Fibroblast of skin of right biceps (primary cell): ENCODE measurements at places on chromosomes 11 and 22.
A peak's percentile ranks its signal among the peaks of the same experiment; 100 is the strongest.

- no peak for DNase-seq
Measured at GRCh38 chr11:130050257-130050656, 19.4 kb upstream of the APLP2 start.

DNA sequence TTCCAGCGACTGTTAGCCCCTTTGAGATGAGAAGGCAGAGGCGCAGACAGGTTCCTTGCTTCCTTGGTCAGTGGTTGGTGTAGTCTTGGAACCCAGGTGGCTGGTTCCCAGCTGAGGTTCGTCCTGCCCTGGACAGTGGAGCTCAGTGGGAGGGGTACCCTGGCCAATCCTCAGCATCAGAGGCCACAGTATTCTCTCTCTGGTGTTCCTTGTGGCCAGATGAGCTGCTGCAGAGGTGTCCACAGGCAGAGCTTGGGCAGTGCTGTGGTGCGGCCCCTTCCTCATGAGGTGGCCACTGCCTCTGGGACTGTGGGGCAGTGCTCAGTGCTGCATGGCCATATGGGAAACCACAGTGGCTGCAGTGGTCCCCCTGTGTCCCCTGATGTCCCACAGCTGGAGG is 61.8 kb downstream of the CTTN start:
- DNase-seq = no peak

GRCh38 chr11:129291546-129291945 is 84.1 kb upstream of the BARX2 start:
- DNase-seq = no peak

GRCh38 chr11:61589961-61590360 is 9.1 kb upstream of the SYT7 start:
- DNase-seq = no peak

DNA sequence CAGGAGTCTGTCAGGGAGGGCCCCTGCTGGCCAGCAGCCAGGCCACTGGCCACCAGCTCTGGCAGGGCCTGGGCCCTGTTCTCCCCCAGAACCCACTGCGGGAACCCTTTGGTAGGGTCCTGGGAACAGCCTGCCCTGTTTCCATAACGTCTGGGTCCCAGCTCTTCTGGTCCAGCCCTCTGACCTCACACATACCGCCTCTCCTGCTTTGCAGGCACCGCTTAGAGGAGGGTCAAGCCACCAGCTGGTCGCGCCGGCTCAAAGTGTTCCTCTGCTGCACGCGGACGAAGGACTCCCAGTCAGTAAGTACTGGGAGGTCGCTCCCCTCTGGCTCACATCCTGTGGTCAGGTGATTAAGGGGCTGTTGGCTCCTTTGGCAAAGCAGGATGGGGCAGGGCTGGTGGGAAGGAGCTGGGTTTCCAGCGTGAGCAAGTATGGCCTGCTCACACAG is 26.6 kb upstream of the MYRF start:
- DNase-seq = peak; percentile 25

DNA sequence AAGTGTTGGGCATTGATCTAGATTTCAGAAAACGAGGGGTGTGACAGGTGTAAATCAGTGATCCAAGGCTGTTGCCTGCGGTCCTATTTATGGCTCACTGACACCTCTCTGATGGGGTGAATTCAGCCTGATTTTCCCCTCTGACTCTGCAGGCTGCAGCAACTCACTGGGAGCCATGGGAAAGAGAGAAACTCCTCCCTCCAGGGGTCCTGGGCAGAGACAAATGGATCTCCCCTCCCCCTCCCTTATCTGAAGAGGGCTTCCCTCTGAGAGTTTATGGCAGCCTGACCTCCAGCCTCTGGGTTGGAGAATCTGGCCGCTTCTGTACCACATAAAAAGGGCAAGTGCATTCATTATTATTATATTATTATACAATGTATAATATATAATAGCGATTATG is 1.8 kb upstream of the PKNOX2 start:
- no peak for DNase-seq

DNA sequence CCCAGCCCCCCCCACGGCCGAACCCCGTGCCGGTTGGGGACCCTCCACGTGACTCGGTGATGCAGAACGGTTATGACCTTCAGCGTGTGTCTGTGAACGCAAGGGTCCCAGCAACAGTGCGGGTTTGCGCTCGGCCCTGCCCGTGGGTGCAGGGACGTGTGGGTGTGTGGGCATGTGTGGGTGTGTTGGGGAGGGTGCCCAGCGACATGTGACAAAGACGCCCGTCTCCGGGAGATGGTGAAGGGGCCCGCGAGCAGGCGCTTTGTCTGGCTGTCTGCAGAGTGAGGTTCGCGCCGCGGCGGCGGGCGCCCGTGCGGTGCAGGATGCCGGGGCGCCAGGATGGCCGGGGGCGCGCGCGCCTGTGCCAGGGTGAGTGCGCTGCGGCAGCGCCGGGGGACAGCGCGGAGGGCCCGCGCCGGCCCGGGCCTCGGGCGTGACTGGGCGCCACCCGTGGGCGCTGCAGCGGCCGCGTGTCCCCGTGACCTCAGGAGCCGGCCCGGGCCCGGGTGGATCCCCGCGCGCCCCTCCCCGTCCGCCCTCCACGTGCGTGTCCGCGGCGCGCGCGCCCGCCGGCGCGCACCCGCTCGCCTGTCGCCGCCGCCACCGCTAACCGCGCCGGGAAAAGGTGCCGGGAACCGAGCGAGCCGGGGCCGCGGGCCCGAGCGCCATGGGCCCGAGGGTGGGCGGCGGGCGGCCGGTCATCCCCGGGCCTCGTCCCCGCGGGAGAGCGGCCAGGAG is at the start of gene LRFN4:
TSS of gene LRFN4 (plus strand) at position 569 of the 738 bp plus-strand sequence. CDS start 681 bp downstream, outside the sequence.
- no peak for DNase-seq

- peak; percentile 93 for DNase-seq
Measured at GRCh38 chr11:131486100-131486499, 115.7 kb downstream of the NTM start.

DNA sequence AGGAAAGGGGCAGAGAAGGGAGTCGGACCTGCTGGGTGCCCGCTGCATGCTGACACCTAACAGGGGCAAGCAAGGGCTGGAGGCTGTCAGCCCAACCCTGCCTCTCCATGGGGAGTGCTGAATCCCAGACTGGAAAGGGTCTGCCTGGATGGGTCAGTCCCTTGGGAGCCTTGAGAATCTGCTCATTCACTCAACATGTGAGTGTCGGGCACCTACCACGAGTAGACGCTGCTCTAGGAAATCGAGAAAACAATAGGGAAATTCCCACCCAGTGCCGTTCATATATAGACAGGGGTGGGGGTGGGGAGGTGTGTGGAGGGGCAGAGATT is 4.4 kb upstream of the CTSD start:
- no peak for DNase-seq

- no peak for DNase-seq
Measured at GRCh38 chr11:69553416-69554357, 72.2 kb downstream of the LINC01488 start.

GRCh38 chr11:18203723-18204122 is 31.1 kb downstream of the MRGPRX4 start:
- DNase-seq = peak; percentile 7

DNA sequence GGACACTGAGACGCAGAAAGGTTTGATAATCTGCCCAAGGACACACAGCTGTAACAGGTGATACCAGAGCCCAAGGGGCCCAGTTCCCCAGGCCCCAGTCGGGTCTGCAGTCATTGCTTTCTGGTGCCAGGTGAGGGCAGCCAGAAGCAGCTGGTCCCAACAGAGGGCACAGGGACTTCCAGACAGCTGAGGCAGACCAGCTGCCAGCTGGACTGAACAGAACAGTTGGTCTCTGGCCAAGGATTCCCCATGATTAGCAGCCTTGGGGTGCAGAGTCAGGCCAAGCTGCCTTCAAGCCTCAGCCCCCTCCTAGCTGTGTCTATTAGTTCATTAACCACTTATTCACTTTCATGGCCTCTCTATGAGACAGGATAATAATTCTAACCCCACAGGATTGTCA is 105.6 kb downstream of the RRAS2 start:
- DNase-seq = no peak

DNA sequence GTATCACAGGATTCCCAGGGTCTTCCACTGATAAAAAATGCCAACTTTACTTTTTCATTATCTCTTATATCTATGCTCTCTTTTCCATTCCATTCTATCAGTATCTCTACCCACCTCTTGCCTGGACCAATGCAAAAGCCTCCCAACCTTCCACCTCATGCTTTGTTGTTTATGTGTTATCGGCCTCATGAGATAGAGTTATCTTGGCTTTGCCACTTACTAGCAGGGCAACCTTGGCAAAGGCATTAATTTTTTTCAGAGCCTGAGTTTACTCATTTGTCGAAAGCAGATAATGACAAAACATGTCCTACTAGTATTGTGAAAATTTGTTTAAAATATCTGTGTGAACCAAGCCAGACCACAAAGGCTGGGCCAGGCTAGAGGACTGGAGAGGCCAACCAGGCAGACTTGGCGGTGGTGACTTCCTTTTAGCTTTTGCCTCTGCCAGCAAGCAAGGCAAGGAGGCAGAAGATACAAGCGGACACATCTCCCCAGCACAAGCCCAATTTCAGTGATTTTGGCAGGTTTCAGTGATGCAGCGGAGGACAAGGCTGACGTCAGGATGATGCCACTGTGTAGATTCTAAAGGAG is 106.9 kb downstream of the ADAMTS15 start:
- no peak for DNase-seq

GRCh38 chr11:65539744-65540289 is 14.9 kb downstream of the SCYL1 start:
- DNase-seq = no peak

- no peak for DNase-seq
Measured at GRCh38 chr11:9344061-9344680, 29.8 kb upstream of the TMEM41B start.

DNA sequence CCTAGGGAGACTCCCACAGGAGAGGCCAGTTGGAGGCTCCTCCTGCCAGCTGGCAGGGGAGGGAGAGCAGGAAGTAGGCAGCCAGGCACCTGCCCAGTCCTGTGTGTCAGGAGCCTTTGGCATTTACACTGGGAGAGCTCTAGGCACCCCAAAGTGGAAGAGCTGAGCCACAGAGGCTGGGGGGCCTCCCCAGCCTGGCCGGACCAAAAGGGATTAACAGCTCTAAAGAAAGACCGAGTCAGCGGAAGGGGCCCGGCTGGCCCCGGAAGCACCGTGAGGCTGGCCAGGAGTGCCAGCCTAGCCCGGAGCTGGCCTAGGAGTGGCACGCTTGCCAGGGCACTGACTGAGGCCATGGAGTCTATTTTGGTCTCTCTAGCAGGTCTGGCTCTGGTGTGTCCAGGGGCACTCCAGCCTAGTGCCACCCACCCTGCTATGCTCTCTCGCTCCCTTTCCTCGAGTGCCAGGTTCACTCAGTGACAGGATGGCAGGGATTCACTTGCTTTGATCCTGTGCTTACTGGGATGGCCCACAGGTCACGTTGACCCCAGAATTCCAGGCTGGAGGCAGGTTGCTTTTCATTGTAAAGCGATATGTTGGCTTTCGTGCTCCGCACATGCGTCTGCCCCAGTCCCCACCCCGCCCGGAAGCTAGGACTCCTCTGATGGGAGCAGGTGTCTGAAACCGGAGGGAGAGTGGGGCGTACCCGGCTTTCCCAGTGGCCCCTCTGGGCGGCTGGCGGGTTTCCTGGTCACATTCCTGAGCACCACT is 3.3 kb upstream of the KMT5B start:
- no peak for DNase-seq

DNA sequence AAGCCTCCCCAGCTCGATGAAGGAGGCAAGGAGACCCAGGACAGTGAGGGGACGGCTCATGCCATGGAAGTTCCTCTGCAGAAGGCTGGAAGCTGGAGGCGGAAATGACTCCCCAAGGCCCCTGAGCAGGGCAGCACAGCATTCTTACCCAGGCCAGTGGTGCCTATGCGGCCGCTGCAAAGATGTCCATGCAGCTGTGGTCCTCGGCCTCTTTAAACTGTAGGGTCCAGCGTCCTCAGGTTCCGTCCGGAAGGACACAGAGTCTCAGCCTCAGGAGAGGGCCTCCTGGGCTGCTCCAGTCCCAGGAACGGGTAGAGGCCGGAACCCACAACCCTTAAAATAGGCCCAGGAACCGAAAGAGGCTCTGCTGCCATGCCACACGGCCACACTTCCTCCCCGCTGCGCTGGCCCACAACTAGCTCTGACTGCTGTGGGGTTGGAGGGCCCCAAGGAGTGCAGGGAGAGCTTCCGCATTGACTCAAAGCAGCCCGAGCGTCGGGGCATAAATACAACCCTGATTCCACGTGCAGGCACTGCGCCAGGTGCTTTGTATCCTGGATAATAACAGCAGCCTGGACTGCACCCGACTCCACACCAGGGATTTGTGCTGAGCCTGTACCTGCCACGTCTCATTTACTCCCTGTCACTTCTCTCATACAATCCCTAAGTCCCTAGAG is 5.5 kb downstream of the KIAA0930 start:
- DNase-seq = no peak

GRCh38 chr22:18988958-18989357 is 52.9 kb upstream of the PRODH start:
- no peak for DNase-seq

DNA sequence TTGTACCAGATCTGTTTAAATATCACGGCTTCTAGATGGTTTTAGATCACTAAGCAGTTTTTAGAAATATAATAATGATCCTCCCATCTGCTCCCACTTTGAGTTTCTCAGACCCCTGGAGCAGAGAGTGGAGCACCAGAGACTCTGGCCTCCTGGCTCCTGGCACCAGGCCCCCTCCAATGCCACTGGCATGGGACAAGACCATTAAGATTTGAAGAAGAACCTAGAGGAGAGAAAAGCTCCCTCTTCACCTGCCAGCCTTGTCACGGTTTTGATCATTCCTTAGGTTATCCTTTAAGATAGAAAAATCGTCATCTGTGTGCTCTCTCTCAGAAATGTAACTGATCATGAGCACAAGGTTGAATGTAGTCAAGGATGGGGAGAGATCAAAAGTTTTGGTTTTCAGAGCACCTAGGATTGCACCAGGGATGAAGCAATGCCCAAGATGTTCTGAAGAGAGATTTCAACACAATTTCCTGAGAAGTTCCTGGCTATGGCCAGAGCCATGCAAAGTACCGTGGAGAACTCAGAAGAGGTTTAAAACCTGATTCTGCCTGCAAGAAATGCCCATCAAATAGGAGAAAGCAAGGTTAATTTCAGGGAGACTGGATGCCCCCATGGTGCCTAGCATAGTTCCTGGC is 22.2 kb downstream of the IL10RA start:
- DNase-seq = no peak

- no peak for DNase-seq
Measured at GRCh38 chr11:134863294-134863693, 451.3 kb upstream of the B3GAT1 start.

GRCh38 chr22:26906464-26906863 is 249.1 kb downstream of the MIAT start:
- DNase-seq = no peak

- no peak for DNase-seq
Measured at GRCh38 chr11:33790040-33790439, 15.7 kb upstream of the FBXO3 start.

DNA sequence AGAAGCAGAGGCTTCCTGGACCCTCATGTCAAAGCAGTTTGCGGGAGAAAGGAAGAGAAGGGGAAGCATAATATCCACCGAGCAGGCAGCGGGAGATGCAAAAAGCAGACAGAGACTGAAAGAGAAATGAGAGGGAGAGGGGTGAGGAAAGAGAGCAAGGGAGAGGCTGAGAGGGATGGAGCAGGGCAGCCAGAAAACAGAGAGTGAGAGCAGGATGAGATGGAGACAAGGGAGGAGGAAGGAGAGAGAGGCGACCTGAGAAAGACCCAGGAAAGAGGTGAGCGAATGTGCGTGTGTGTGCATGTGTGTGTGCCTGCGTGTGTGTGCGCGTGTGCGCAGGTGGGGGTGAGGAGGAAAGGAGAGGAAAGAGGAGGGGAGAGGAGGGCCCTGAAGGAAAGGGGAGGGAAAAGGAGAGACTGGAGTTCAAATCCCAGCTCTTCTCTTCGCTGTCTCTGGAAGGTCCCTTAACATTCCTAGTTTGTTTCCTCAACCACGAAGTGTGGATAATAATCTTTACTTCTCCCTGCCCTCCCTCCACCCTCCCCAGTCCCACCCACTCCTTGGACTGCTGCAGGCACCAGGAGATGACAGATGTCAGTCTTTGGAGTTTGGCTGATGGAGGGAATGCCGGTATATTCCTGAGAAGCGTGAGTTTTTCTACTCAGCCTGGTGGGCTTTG is 67.9 kb downstream of the ISX start:
- DNase-seq = no peak
